ENCODE measurements at places on chromosomes 1 and 21.
A peak's percentile ranks its signal among the peaks of the same experiment; 100 is the strongest.

DNA sequence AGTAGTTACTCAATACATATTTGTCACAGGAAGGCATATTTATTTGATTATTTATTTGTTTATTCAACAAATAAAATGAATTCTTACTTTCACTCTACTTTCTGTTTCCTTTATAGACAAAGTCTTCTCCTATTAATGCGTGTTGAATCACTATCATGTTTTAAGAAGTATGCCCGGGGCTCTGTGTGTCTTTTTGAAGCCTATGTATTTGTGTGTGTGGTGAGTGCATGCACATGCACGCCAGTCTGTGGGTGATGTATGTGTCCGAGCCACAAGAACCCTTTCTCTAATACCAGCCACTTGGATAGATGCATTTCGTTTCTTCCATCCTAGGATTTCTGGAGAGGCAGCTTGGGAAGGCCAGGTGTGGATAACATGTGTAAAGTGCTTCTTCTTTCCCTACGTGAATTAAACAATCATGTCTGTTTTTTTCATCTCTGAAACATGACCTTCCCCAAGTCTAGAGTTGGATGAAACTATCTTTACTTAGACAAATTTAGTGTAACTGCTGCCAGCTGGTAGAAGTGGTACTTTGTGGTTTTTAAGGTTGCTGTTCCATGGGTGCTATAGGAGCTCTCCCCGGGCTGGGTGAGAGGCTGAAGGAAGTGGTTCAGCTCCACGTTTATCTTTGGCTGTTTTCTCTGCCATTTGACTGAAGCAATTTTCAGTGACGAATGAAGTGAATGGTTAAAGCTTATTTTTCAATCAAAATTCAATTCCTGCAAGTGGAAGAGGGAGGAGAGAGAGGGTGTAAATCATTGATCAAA, 46.8 kb upstream of the PPM1J start:
- no peak for DNase-seq

- DNase-seq, result no peak
Measured at GRCh38 chr1:218390618-218391017, 45.5 kb downstream of the TGFB2 start.

- no peak for DNase-seq
Measured at GRCh38 chr1:5563861-5564577, 428.2 kb downstream of the NPHP4 start.

- no peak for DNase-seq
Measured at GRCh38 chr1:34373912-34374311, 197.2 kb downstream of the C1orf94 start.

DNA sequence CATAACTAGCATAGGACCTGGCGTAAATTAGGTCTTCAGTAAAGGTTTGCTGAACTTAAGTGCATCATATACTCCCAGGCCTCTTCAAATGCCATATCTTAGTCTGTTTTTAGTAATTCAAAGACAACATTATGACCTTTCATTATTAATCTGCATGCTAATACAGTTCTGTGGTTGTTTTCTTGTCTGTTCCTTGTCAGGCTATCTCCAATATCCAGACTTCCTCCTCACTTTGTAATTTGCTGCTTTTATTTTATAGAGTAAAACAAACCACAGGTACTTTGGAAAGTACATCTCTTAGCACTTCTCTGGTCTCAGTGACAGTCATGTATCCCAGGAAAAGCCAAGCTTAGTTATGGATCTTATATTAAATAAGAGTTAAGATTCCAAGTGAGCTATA, 65.1 kb upstream of the BMP8A start:
- DNase-seq, result no peak

- DNase-seq, result no peak
Measured at GRCh38 chr1:29849991-29850757, 613.9 kb downstream of the PTPRU start.

GRCh38 chr21:44078411-44078981, 28.7 kb upstream of the PWP2 start:
- no peak for DNase-seq

DNA sequence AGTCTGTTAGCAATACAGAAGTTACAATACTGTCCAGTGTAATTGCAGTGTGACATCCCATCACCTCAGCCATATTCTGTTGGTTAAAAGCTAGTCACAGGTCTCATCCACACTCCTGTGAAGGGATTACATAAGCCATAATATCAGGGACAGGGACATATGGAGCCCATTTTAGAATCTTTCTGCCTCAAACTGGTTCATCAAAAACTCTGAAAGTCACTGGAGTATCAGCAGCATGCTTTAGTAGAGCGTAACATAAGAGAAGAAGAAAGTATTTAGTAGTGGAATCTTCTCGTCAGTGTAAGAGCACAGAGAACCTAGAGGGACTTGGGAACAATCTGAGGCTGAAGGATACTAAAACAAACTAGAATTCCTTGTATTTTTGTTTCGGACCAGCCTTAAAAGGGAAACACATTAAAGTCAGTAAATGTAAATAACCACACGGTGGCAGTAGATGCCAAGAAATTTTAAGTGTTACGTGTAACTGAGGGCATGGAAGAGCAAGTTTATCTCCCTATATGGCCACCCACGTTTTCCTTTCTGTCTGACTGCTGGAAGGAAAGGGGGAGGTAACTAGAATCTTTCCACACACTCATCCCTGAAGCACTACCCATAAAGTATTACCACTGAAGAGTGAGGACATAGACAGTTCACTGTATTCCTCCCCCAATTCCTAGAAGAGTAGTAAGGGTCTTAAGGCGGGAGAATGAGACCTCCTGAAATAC, 41.6 kb upstream of the AGL start:
- peak; percentile 35 for DNase-seq

- no peak for DNase-seq
Measured at GRCh38 chr1:66916320-66916719, 8.3 kb downstream of the DNAI4 start.

DNA sequence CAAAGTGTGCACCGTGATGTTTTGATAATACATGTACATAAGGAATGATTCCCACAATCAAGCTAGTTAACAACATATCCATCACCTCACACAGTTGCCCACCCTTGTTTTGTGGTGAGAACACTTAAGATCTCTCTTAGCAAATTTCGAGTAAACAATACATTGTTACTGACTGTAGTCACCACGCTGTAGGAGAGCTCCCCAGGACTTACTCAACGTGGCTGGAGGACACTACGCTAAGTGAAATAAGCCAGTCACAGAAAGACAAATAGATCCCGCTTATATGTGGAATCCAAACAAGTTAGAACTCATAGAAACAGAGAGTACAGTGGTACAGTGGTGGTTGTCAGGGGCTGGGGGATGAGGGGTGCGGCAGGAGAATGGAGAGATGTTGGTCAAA, 24.8 kb downstream of the GPR137B start:
- DNase-seq, result no peak

GRCh38 chr1:58597076-58597475, 20.0 kb upstream of the TACSTD2 start:
- DNase-seq, result no peak

DNA sequence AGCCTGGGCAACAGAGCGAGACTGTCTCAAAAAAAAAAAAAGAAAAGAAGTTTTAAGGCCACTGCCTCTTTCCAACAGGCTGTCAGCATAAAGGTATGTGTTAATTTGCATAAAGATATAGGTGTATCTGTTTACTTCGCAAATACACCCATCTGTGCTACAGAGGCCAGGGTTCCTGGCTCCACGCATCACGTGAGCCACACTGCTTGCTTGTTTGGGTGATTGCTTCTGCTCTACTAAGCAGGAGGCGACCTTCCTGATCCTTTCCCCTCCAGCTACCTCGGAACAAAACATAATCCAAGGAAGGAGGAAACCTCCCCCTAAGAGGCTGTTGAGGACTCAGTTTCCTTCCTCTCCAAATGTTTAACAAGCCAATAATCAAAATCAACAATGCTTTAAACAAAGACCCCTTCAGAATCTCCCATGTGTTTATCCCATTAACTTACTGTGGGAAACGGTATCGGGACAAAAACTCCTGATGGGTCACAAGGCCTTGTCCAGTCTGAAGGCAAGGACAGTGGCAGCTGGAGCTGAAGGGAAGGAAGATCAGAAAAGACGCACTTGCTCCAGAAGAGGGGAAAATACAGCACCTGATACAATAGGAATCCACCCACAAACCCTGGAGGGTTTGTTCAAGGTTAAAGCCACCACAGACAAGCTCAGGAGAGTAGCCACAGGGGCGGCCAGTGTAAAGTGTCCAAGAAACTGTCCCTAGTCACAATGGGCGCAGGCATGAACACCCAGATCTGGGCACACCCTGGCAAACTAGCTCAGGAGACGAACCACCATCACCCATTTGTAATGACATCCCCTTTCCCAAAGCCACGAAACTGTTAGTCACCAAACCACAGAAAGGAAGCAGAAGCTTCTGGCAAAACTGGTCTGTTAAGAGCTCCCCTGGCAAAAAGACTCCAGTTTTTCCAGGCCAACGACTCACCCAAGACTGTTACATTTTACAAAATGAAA, 17.2 kb downstream of the CTNNBIP1 start:
- no peak for DNase-seq

GRCh38 chr1:32861904-32862695, 8.6 kb downstream of the FNDC5 start:
- no peak for DNase-seq

DNA sequence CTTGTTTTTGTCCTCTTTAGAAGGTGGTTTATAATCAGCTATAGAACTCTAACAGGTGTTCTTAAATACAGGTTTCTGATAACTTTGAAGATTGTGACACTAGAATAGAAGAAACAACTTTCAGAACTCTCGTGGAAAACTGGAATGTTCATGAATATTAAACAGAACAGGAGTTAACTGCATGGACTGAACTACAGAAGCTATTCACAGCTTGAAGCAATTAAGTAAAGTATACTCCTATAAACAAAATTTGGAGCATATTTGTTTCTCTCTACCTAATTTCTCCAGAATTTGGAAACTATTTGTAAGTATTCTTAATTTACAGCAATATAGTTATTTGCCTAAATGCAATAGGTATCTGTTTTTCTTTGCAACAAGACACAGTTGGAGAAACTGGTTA, 824.8 kb downstream of the ADGRL2 start:
- no peak for DNase-seq

- no peak for DNase-seq
Measured at GRCh38 chr1:27811741-27812500, 18.7 kb upstream of the PPP1R8 start.

- no peak for DNase-seq
Measured at GRCh38 chr1:30852026-30852425, 56.5 kb downstream of the SDC3 start.

- DNase-seq, result no peak
Measured at GRCh38 chr1:207922554-207922953, 11.6 kb upstream of the CD34 start.

- no peak for DNase-seq
Measured at GRCh38 chr1:228802386-228803220, 67.3 kb downstream of the RHOU start.

GRCh38 chr1:231139125-231139649, 22.7 kb upstream of the TRIM67 start:
- no peak for DNase-seq

DNA sequence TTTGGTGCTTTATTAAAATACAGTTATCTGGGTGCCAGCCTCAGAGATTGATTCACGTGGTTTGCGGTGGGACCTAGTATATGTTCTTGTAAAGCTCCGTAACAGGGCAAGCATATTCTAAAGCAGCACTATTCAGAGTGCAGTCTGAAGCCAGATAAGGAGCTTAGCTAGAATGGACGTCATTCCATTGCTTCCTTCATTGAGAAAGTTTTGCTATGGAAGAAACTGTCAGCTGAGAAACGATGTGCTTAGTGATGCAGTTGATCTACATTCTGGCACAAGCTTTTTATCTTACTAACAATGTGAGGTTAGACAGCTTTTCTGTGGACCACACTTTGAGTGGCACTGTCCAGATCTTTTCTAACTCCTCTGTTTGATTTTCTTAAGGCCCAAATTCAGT, 26.2 kb downstream of the SLC44A3 start:
- no peak for DNase-seq

- no peak for DNase-seq
Measured at GRCh38 chr1:193321242-193321840, 134.9 kb upstream of the B3GALT2 start.

- no peak for DNase-seq
Measured at GRCh38 chr1:145696630-145696960, 10.6 kb downstream of the PDZK1 start.

- DNase-seq, result no peak
Measured at GRCh38 chr1:15500184-15501178, 23.5 kb downstream of the CASP9 start.

All from NCI-H1436 treated with DMSO at 0.1 percent for 48 hours (cell line).